ENCODE measurements at places on chromosomes 7 and 10.

DNA sequence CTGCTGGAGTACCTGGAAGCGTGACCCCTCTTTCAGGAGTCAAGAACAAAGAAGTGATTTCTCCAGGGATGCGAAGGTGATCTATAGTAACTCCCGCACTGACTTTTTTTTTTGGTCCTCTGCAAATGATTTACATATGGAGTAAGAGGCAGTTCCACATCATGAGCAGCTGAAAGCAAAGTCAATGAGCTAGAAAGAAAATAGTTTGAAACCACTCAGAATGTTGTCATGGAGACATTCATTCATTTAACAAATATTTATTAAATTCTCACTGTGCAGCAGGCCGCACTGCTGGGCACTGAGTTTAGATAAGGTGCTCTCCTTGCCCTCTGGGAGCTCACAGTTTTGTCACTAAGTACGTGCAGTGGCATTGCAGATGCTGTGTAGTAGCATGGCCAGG is 206.7 kb downstream of the CAMK1D start:
- DNase-seq = no peak

DNA sequence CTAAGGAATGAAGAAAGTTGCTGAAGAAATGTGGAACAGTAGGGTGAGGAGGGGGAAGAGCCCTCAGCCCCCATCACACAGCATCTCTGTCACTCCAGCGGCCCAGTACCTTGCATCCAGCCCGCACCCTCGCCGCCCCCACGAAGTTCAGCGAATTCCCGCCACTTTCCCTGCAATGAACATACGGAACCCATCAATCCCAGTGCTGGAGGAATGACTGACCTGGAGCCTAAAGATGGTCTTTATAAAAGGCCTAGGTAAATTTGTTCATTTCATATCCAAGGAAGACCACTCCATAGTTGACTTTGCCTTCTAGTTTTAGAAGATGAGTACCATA is 779 bp upstream of the KIF5B start:
- no peak for DNase-seq

DNA sequence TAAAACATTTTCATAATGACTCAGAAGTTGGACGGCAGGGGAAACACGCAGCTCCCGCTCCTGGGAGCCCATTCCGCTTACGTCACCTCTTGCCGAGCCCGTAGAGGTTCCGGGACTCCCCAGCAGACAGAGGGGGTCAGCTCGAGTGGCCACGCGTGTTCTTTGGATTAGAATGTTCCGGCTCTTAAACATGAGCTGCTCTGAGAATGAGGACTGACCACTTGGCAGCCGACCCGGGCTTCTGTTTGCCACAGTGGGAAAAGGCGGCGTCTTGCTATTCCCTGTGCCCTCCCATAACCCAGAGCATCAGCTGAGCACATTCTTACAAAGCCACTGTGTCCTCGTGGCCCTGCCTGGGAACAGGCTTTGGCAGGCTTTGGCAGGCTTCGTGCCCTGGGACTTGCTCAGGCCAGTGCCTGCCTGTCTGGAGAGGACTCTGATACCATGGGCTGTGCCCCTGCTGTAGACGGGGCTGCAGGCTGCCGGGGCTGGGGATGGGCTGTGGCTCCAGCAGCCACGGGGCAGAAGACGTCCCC is 40.1 kb downstream of the PFKP start:
- DNase-seq = no peak

DNA sequence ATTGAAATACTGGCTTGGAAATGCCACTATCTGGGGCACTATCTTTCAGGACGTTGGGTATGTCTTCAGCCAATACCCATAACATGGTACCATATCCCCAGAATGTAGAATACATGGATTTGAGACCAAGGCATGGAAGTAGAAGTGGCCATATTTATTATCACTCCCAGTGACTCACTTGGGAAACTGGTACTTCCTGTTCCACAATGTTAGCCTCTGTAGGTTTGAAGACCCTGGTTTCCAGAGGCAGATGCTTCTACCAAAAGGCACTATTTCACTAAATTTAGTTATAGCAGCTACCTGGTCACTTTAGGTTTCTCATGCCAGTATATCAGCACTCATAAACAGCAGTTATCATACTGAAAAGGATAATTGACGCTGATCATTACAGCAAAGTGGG is 184.2 kb downstream of the CCDC71L start:
- DNase-seq = no peak

- DNase-seq = no peak
Measured at GRCh38 chr7:20104696-20105095, 112.5 kb downstream of the MACC1 start.

GRCh38 chr10:43315535-43316207 is 48.8 kb upstream of the RASGEF1A start:
- DNase-seq = no peak

DNA sequence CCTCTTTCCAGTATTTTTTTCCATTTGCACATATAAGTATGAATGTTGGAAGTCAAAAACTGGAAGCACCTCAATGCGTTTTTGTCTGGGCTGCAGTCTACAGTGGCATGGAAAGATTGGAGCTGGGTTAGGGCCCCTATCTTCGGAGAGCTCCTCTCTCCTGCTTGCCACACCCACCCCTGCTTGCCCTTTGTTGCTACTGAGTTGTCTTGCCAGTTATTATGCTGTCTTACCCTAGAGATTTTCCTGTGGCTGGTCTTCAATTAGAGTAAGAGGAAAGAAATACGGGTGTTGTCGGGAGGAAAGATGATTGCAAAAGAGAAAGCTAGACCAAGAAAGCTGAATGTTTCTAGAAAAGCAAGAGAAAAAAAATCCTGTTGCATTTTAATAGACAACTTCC is 228.9 kb upstream of the CELF2 start:
- DNase-seq = no peak

- no peak for DNase-seq
Measured at GRCh38 chr7:136070736-136071505, 93.8 kb upstream of the MTPN start.

DNA sequence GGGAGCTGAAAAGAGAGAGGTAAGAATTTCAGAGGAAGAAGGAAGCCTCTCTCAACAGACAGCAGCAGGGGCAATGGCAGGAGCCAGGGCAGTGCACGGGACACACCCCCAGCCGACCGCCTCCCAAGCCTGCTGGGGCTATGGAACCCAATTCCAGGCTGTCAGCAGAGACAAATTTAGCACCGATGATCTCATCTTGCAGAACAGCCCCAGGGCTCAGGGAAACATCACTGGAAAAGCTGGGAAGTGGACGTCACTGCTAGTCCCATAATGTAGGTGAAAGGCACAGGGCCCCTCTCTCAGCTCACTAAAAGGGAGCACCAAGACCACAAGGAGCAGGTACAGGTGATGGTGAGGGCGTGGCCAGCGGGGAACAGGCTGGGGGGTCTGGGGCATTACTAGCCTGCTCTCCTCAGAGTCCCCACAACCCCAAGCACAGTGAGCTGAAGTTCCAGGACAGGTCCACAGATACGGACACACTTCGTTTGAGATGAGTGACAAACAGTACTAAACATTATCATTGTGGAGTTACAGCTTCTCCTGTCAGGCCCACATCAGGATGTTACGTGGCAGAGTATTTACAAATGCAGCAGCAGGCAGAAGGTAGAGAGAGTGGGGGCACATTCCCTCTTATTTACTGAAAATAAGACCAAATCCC is 103.7 kb downstream of the PLXNA4 start:
- DNase-seq = no peak

DNA sequence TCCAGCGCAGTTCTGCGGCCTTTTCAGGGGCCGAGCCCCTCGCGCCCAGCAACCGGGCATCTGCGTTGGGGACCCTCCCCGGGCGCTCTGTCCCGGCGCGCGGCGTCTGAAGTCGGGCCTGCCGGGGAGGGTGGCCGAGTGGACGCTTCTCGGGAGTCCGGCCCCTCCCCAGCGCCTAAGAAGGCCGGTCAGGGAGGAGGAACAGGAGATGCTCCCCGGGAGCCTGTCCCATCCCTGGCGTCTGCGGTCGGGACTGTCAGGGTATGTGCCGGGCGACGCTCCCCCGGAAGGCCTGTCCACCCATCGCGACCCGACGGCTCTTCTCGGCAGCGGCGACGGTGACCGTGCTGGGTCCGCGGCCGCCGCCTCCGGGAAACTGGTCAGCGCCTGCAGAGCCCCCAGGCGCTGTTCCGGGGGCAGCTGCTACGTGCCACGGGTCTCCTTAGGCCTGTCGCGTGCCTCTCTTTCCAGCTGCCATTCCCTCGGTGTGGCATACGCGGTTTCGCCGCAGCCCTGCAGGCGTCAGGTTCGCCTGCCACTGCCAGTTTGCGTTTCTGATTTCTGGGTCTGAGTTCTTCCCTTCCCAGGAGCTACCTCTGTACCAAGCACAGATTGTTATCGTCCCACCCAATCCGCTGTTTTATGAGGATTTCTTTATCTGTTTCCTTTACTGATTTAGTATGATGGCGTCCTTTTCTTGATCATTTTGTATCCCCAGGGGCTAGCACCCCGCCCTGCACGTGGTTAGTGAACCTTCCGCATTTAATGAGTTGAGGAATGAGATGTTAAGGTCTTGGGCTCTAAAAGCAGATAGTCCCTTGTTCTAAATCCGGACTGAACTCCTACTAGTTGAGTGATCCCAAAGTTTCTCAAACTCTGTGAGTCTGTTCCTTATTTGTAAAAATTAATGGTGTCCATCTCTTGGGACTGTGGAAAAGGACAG is 782 bp downstream of the IFIT5 start:
- DNase-seq = peak; percentile 22

DNA sequence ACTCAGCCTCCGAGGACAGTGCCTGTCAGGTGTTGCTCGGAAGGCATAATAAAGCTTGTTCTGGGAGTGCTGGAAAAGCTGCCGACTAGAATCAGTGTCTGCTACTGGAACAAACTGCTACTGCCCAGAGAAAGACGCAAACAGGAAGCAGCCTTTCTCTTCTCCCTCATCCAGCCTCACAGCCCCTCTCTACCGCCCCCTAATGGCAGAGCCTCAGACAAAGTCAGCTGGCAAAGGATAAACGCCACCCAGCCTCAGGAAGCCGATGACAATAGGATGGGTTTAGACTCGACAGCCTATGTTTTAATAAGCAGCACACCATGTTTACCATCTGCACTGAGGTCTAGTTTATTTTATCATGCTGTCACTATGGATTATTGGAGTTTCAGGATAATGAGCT is 169.5 kb upstream of the LYZL1 start:
- DNase-seq = no peak

GRCh38 chr10:48765527-48765926 is 80.9 kb downstream of the WDFY4 start:
- no peak for DNase-seq

GRCh38 chr7:12518920-12519681 is 51.4 kb upstream of the SCIN start:
- no peak for DNase-seq

GRCh38 chr10:78357141-78358063 is 323.7 kb downstream of the RPS24 start:
- no peak for DNase-seq

DNA sequence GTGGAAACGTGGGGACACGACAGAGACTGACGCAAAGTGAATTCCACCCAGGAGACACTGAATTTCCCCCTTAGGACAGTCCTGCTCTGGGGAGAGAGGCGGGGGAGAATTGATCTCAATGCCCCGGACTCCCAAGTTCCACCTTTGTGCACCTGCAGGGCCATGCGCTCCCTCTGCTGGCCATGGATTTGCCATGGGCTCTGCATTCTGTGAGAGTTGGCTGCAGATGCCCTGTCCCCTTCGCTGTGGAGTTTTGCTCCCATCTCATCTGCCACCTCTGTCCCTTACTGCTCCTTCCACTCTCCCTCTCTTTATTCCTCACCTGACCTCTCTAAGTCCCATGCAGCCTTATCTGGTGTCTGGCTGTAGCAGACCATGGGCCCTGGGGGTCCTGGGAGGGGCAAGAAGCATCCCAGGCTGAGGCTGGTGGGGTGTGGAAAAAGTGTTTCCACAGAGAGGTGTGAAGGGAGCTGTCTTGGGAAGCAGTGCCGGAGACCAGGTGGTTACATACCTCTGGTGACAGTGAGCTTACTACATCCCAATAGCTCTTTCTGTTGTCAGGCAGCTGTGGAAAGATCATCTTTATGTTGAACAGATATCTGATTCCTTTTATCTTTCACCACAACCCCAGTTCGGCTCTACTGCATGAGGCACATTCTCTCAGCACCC is 14.3 kb downstream of the GHRHR start:
- DNase-seq = no peak

DNA sequence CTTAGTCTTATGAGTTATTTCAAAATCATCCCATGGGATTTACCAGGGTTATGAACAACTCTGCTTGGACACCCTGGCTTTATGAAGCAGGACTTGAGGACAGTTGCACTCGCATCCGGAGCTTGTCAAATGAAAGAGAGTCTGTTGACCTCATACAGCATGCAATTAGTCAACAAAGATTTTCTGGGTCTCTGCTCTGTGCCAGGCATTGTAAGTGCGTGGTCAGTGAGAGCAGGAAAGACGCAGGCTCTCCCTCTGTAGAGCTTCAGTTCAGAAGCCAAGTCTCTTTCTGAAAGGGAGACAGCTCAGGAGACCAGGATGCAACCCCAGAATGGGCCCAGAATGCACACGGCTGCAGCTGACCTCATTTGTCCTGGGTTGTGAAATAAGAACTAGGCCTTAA is 45.5 kb upstream of the DMBT1 start:
- no peak for DNase-seq

GRCh38 chr7:22267930-22268615 is 88.9 kb downstream of the RAPGEF5 start:
- no peak for DNase-seq

- no peak for DNase-seq
Measured at GRCh38 chr10:30445711-30446110, 11.7 kb downstream of the MAP3K8 start.

GRCh38 chr7:25754751-25755150 is 397.2 kb upstream of the NFE2L3 start:
- no peak for DNase-seq

GRCh38 chr10:113820507-113820906 is 33.4 kb downstream of the DCLRE1A start:
- DNase-seq = no peak

DNA sequence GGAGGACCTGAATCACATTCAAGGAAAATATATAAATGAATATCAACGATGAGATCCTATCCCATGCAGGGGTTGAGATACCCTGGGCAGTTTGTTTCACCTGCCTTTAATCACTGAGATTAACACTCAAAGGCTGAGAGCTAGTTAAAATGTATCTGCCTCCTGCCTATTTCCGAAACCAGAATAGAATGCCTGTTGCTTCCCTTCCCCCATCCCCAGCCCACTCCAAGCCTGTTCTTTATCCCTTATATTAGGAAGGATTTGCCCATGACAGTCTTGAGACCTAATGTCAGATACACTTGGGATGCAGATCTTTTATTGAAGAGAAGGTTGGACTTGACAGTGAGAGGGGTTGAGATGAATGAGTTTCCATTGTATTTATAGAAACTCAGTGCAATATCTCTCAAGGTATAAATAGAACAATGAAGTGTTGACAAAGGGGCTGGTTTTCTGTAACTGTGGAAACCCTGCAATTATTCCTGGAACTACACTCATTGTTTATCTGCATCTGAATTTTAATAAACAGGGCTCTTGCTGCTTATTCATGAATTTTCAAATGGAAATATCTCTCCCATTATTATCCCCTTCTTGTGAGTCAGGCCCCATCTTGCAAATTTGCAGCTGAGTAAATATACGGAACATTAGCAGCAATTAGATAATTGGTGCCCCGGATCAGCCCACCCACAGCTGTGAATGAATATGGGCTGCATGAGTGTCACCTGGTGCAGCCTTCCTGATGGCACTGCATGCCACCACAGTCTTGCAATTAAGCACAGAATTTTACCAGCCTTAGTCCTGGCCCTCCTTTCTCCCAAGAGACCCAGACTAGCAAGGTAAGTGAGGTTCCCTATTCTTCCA is 66.7 kb downstream of the SORCS3 start:
- no peak for DNase-seq

GRCh38 chr7:50229964-50230363 is 74.6 kb upstream of the IKZF1 start:
- no peak for DNase-seq

- no peak for DNase-seq
Measured at GRCh38 chr10:71945819-71946474, 18.2 kb upstream of the CHST3 start.

All from activated T-cell treated with anti-CD3 and anti-CD28 coated beads for 4 hours (primary cell).